IMR-90 (cell line): ENCODE measurements at places on chromosomes 7 and 10. TPM values are rescaled to one million over a fixed set of nuclear protein-coding genes. Genes with fewer than 3 reads are reported as not detected.

- H3K27me3 ChIP-seq, result no peaks in the 10 kb centered on the region; the same call in 1 of the 2 replicates
- no peak overlapping the region for H3K4me3 ChIP-seq
- H3K4me1 ChIP-seq, result peaks cover 6% of the 10 kb centered on the region; the same call in 1 of the 2 replicates
- DNase-seq, result no peak
These were observed 2.0 kb upstream of the HOXA3 start for GRCh38 chr7:27154369-27154768.

- DNase-seq, result no peak
- no peak overlapping the region for H3K27ac ChIP-seq
- H3K4me1 ChIP-seq, result peaks cover 1% of the 10 kb centered on the region; the same call in 1 of the 2 replicates
- no peaks in the 10 kb centered on the region for H3K27me3 ChIP-seq
- no peak overlapping the region for H3K4me3 ChIP-seq
- H3K36me3 ChIP-seq, result no peaks in the 10 kb centered on the region
These were observed 79.6 kb downstream of the ZNRF2 start for GRCh38 chr7:30363778-30364563.

OR13A1 gene
- total RNA-seq, result not detected in 2 replicates

DNA sequence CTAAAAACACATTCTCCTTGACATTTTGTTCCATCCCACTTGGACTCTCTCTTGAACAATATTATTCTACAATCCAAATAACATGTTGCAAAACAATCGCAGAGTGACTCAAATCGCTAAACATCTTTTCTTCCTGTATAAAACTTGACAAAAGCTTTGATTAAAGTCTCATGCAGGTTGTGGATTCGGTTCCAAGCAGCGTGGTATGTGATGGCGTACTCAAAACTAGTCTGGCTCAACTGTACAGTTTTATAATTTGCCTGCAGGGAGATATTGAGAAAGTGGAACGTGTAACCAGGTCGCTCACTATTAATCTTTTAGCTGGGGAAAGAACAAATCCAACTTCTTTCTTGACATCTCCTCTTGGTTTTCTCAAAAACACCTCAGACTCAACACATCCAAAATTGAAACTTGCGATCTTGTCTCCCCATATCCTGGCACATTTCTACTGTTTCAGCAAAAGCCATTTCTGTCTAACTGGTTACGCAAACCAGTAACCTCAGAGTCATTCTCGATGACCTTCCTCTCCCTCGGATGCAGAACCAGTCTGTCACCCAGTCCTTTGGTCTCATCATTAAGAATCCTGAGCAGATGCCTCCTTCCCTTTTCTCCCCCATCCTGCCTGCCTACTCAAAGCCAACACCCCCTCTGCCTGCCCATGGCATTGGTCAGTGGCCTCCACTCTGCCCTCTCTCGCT lies 100.1 kb downstream of the CACNB2 start:
- H3K4me3 ChIP-seq, result no peak overlapping the region
- H3K36me3 ChIP-seq, result no peaks in the 10 kb centered on the region
- peaks cover 2% of the 10 kb centered on the region; the same call in 1 of the 2 replicates for H3K27me3 ChIP-seq
- peaks cover 2% of the 10 kb centered on the region; the same call in 1 of the 2 replicates for H3K4me1 ChIP-seq

DNA sequence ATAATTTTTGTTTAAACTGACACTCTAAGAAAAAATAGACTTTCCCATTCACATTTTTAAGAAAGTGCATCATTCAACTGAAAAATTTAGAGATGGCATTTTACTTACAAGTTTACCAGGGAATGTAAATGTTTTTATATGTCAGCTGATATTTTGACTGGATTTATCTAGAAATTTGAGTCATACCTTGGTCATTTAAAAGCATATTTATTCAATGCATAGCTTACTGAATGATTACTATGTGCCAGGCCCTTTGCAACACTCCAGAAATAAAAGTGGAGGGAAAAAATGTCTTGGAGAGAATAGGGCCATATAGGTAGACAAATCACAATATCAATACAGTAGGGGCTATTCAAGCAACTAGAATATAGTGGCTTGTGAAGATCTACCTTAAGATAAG lies 98.4 kb upstream of the FAM3C start:
- DNase-seq, result peak; percentile 20
- no peak overlapping the region for H3K4me3 ChIP-seq
- no peaks in the 10 kb centered on the region; the same call in 1 of the 2 replicates for H3K27me3 ChIP-seq
- H3K36me3 ChIP-seq, result no peaks in the 10 kb centered on the region
- H3K4me1 ChIP-seq, result no peaks in the 10 kb centered on the region

OR6B1 gene
- not detected in 2 replicates for total RNA-seq

DNA sequence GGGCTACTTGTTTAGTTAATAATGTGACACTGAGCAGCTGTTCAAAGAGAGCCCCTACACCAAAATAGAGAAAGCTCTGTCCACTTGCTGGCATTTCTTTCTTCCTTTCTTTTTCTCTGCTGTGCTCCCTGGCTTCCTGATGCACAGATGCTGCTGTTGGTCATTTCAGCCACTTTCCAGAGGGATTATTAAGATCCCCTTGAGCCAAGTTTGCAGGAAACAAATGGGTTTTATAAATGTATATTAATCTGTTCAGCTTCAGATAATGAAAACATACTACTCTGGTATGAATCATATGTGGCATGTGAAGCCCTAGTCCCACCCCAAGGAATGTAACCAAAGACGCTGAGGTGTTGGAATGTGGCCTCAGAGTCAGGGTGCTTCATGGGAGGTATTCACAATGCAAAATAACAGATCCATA lies 638.2 kb upstream of the FZD8 start:
- peaks cover 3% of the 10 kb centered on the region; the same call in 1 of the 2 replicates for H3K4me1 ChIP-seq
- no peak overlapping the region for H3K4me3 ChIP-seq
- H3K36me3 ChIP-seq, result no peaks in the 10 kb centered on the region
- peak; percentile 54 for DNase-seq
- H3K27me3 ChIP-seq, result no peaks in the 10 kb centered on the region
- no peak overlapping the region for H3K27ac ChIP-seq

- no peak for DNase-seq
- H3K36me3 ChIP-seq, result no peaks in the 10 kb centered on the region
- H3K27ac ChIP-seq, result no peak overlapping the region
- H3K4me3 ChIP-seq, result no peak overlapping the region
- no peaks in the 10 kb centered on the region; the same call in 1 of the 2 replicates for H3K4me1 ChIP-seq
These were observed 65.0 kb downstream of the FBXL13 start for GRCh38 chr7:103009466-103010185.

DNA sequence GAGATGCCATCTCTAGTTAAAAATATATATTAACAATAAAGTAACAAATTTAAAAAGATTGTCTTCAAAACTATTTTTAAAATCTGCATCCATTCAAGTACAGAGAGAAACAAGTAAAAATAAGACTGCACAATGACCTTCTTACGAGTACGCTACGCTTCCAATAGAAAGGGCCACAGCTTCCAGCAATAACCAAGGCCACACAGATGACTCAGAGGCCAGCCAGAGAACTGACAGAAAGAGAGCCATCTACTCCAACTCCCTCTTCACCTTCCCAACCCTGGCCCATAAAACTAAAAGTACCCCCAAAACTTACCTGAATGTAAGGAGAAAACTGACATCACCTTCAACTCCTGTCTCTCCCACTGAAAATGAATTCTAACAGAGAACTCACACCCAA lies 26.8 kb downstream of the PILRA start:
- no peaks in the 10 kb centered on the region for H3K36me3 ChIP-seq
- peaks cover 54% of the 10 kb centered on the region for H3K27me3 ChIP-seq
- no peaks in the 10 kb centered on the region for H3K4me1 ChIP-seq
- DNase-seq, result no peak
- no peak overlapping the region for H3K27ac ChIP-seq

- H3K36me3 ChIP-seq, result no peaks in the 10 kb centered on the region
- H3K4me3 ChIP-seq, result no peak overlapping the region
- H3K27ac ChIP-seq, result no peak overlapping the region
- H3K4me1 ChIP-seq, result no peaks in the 10 kb centered on the region; the same call in 1 of the 2 replicates
- no peak for DNase-seq
These were observed 74.9 kb upstream of the PCBD1 start for GRCh38 chr10:70963271-70963670.

- no peaks in the 10 kb centered on the region for H3K36me3 ChIP-seq
- no peak overlapping the region for H3K4me3 ChIP-seq
- DNase-seq, result peak; percentile 81
- H3K4me1 ChIP-seq, result peaks cover 7% of the 10 kb centered on the region; the same call in 1 of the 2 replicates
- H3K27ac ChIP-seq, result peak overlapping the region; percentile 63; the same call in 1 of the 2 replicates
- peaks cover 5% of the 10 kb centered on the region; the same call in 1 of the 2 replicates for H3K27me3 ChIP-seq
These were observed 69.6 kb upstream of the PDCD4 start for GRCh38 chr10:110802090-110802489.

NPC1L1 gene
- not detected in 2 replicates for total RNA-seq
